ENCODE measurements at places on chromosomes 6 and 20.

GRCh38 chr6:145483191-145483996 is 251.9 kb downstream of the EPM2A start:
- DNase-seq = no peak

GRCh38 chr6:28710466-28711191 is 184.9 kb downstream of the GPX5 start:
- no peak for DNase-seq

- DNase-seq = no peak
These were observed 76.3 kb downstream of the CDK19 start for GRCh38 chr6:110738899-110739365.

- DNase-seq = no peak
These were observed 3.6 kb upstream of the MAS1 start for GRCh38 chr6:159887146-159887545.

DNA sequence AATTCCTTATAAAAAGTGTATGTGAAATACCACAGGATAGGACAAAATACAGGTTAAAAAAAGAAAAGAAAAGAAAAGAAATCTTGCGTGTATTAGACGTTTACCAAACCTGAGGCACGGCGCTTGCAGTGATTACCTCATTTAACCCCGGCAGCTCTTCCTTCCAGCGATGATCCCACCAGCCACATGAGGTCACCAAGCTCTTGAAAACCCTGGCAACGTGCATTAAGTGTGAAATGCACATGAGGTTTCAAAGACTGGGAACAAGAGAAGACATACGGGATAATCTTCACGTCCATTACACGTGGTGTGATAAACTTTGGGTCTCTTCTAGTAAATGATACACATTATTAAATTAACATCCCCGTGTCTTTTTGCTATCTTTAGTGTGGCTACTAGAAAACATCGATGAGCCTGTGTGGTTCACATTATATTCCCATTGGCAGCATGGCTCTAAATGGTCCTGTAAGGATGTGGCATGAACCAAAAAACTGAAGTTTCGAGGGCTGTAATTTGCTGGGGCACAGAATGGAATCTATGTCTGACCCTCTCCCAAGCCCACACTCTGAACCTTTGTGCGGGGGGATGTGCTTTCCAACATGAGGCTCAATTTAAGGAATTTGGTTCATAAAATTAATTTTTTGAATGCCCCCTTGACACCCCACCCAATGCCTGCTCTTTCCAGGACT is 59.2 kb upstream of the THBS2 start:
- DNase-seq = no peak

GRCh38 chr6:154249499-154250298 is 106.9 kb downstream of the IPCEF1 start:
- no peak for DNase-seq

- DNase-seq = peak; percentile 39
These were observed 5.7 kb upstream of the DDX43 start for GRCh38 chr6:73388800-73389512.

Data from heart right ventricle (tissue), 16 donors.